Left renal cortex interstitium (tissue), 4 donors: ENCODE measurements at places on chromosomes 4 and X. TPM values are rescaled to one million over a fixed set of nuclear protein-coding genes. Genes with fewer than 3 reads are reported as not detected.

- DNase-seq: no peak
These were observed 139.3 kb downstream of the TLL1 start for GRCh38 chr4:166012129-166013030.

GRCh38 chr4:71151054-71151453 lies 157.6 kb downstream of the DCK start:
- DNase-seq: no peak

The FHDC1 gene
- 4.1 TPM for polyA plus RNA-seq

GRCh38 chrX:104315555-104315954 lies 60.8 kb upstream of the ESX1 start:
- DNase-seq: no peak

DNA sequence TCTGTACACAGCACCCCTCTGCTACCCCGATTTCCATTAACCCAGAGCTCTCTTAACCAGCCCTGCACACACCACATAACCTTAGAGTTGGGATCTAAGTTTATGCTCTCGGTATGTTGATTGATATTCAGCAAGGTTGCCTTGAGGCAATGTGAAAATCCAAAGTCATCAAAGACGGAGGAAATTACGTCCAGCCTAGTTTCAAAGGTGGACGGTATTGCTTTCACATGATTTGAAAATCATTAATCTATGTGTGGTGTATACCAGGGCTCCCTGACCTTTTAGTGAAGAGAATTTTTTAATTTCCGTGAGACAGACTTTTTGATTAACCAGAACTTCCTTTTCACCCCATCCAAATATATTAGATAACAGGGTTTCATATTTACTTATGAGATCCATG lies 272.5 kb upstream of the LCORL start:
- no peak for DNase-seq

DNA sequence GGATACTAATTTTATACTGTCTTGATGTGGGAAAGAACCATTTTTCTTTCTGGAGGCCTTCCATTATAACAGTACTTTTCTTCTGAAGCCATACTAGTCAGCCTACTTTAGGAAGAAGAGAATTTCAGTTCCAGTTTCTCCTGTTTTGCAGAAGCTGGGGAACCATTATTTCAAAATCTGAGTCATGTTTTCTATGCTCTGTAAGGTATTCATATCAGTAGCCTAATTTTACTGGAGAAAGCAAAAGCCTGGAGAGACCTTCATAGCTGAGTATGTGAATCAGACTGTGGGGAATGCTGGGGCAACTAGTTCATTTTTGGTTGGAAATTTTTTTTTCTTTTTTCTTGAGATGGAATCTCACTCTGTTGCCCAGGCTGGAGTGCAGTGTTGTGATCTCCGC lies 22.4 kb downstream of the AFF1 start:
- DNase-seq: no peak

- DNase-seq: no peak
These were observed 6.1 kb downstream of the STIM2 start for GRCh38 chr4:26866781-26867180.

DNA sequence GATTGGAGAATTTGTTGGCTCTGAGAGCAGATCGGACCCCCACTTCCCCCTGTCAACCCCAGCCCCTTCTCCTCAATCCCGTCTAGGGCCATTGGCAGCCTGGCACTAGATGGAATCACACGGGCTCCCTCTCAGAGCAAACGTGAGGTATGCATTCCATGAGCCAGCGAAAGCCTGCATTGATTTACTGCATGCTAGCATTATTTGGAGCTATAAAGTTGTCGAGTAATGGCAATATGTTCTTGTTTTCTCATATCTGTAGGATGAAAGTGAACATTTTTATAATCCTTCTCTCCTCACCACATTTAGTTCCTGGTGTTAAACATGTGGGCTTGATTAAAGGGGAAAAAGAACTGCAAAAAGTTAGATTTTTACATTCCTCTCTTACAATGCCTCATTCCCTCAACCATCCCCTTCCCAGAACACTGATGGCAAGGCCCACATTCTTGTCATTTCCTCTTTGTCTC lies 159.2 kb downstream of the SPRY1 start:
- no peak for DNase-seq

The SORCS2 gene
- 9.4 TPM for polyA plus RNA-seq
